ENCODE measurements at places on chromosomes 7 and 10.
A peak's percentile ranks its signal among the peaks of the same experiment; 100 is the strongest.

- no peak for DNase-seq
These were observed 91.8 kb downstream of the SH3PXD2A start for GRCh38 chr10:103763374-103764202.

DNA sequence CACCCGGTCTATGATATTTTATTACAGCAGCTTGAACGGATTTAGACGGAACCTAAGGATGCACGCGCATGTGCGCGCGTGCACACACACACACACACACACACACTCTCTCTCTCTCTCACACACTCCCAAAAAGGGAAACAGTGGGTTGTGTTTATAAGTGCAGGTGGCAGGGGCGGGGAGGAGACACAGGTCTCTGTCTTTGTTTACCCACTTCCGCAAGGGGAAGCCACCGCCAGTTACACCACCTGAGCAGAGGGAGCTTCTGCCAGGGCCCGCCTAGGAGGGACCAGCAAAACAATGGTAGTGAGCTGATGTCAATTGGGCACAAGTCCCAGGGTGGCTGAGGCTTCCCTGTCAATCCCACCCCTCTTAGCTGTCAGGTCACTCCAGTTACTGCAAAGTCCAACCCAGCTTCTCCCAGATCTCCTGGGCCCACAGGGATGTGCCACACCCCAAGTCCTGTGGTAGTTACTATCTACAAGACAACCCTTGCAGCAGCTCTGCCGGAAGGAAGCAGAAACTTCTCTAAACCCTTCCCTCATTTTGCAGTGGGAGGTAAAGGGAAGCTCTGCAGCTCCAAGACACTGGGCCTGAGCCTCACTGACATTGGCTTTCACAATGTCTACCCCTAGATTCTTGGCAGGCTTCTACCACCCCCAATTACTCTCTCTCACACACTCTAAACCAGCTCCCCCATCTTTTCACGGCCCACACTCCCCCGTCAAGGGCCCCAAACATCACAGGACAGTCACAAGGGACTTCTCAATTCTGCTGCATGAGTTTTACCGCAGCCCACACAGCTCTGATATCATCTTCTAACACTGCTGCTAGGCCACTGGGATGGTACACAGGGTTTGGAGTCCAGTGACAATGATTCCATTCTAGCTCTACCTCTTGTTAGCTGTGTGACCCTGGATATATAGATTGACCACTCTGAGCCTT lies 17.6 kb downstream of the ANXA11 start:
- DNase-seq: no peak

DNA sequence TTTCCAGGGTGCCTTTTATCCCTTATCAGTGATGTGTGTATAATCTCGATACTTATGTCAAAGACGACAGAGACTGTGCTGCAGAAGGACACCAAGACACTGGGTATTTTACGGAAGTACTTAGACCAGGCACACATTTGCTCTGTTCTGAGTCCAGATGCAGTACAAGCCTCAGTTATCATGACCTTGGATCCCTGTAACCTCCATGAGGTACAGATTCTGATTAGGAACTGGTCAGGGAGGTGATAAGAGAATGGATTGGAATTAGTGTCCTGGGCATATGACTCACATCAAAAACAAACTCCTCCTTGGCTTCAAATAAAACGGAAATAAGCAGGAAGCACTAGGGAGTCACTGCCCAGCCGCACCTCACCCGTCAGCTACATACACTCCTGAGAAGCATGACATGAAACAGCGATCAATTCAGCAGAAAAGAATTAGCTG lies 146.5 kb downstream of the SFMBT2 start:
- no peak for DNase-seq

GRCh38 chr10:24826009-24826408 lies 102.3 kb upstream of the ARHGAP21 start:
- peak; percentile 71 for DNase-seq

- no peak for DNase-seq
These were observed 18.5 kb upstream of the ACBD5 start for GRCh38 chr10:27258838-27259812.

All from BJ (cell line).